Fibroblast of the aortic adventitia (primary cell): ENCODE measurements at places on chromosomes 16 and 17.

- no peak for DNase-seq
These were observed 238.1 kb downstream of the MRTFB start for GRCh38 chr16:14309001-14309886.

DNA sequence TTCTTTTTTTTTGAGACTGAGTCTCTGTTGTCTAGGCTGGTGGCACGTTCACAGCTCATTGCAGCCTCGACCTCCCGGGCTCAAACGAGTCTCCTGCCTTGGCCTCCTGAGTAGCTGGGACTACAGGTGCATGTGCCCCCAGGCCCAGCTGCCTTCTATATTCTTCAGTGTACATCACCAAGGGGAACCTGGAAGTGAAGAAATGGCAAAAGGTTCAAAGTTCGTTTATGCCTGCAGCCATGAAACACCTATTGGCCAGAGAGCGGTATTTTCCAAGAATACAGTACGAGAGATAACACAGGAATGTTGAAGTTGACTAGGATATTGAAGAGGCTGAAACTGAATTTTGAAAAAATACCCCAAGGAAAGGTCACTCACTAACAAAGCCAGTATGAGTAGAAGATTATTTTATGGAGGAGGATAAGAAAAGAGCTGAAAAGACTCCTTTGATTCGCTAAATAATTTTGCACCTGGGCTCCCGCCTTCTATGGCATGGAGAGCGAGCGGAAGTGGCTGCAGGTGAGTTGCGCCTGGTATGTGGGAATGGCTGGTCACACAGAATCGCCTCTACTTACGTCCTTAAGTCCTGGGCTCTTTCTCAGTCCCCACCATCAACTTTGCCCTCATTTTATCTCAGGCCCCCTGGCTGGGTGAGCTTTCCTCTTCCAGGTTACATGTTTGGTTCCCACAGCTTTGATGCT lies 9.8 kb downstream of the ST6GALNAC1 start:
- no peak for DNase-seq

GRCh38 chr16:55478827-55479429 lies at the start of gene MMP2:
MMP2 (plus strand) TSS chr16:55479198; CDS start chr16:55479480, 282 bp downstream.
- peak; percentile 89 for DNase-seq

DNA sequence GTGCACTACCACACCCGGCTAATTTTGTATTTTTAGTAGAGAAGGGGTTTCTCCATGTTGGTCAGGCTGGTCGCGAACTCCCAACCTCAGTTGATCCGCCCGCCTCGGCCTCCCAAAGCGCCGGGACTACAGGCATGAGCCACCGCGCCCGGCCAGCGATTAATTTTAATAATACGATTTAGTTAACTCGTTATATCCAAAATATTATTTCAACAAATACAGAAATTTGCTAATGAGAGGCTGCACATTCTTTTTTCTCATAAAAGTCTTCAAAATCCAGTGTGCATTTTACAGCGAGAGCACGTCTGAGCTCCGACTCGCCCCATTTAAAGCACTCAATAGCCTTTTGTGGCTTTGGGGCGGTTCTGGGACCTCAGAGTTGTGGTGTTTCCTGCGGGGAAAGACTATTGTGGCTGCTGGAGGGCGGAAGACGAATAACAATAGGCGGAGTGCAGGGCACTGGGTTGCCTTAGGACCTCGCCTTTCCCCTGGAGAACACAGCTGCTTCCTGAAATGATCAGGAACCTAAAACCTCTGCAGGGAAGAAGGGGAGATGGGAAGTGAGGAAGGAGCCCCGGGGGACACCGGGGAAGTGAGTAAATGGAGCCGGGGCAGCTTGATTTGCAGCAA lies 2.9 kb upstream of the ZSCAN10 start:
- no peak for DNase-seq

DNA sequence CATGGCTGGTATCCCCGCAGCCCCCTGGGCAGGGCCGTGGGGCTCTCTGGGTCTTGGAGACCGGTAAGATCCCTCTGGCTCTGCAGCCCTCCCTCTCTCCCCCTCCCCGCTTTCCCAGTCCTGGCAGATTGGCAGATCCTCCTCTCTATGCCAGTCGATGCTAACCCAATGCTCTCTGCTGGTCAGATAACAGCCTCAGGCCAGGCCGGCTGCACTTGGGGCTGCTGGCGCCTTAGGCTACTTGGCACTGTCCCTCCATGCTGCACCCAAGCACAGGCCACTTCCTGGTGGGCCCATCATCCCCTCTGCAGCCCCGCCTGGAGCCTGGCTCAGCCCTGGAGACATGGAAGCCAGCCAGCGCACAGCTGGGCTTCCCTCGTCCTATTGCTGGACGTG lies 81.7 kb downstream of the RTN4RL1 start:
- DNase-seq = no peak

- no peak for DNase-seq
These were observed 90.4 kb upstream of the TNRC6C start for GRCh38 chr17:77867976-77868713.

- no peak for DNase-seq
These were observed 14.9 kb downstream of the CDH16 start for GRCh38 chr16:66903544-66904427.

GRCh38 chr17:17835415-17836249 lies 1.2 kb downstream of the SREBF1 start:
- DNase-seq = no peak

GRCh38 chr17:81570964-81571363 lies 18.8 kb upstream of the FAAP100 start:
- no peak for DNase-seq

DNA sequence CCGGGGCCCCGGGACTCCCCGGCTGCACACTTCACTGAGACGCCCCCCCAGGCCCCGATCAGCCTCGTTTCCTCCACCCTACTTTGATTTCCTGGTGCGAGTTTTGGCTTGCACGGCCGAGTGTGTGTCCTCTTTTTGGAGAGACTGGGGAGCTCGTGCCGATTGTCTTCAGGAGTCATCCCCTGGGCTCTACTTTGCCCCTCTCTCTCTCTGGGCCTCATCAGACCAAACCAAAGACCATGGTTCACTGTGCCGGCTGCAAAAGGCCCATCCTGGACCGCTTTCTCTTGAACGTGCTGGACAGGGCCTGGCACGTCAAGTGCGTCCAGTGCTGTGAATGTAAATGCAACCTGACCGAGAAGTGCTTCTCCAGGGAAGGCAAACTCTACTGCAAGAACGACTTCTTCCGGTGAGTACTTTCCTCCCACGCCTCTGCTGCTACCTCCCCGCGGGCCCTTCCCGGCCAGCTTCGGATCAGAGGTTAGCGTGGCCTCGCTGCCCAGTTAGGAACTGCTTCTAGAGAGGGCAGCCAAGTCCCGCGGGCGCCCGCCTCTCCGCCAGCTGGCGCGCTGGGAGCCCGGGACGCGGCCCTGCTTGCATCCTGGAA lies 787 bp downstream of the LHX1 start:
- DNase-seq = peak; percentile 24

DNA sequence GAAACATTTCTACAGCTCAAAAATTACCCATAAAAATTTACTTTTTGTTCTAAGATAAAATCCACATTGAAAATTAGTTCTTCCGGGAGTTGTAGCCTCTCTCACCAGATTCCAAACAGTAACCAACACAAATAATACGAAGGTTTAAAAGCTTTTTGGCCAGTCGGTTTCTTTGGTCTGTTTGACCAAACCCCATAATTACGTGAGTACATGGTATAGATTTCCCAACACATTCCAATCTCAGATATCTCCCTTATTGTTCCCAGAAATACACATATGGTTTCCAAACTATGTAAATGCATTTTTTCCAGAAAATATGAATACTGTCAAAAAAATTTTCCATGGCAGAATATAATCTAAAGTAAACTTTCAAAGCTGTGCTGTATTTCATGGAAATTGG lies 722.0 kb downstream of the KCNJ2 start:
- no peak for DNase-seq

- DNase-seq = no peak
These were observed 41.0 kb downstream of the PTRH2 start for GRCh38 chr17:59666235-59666634.

DNA sequence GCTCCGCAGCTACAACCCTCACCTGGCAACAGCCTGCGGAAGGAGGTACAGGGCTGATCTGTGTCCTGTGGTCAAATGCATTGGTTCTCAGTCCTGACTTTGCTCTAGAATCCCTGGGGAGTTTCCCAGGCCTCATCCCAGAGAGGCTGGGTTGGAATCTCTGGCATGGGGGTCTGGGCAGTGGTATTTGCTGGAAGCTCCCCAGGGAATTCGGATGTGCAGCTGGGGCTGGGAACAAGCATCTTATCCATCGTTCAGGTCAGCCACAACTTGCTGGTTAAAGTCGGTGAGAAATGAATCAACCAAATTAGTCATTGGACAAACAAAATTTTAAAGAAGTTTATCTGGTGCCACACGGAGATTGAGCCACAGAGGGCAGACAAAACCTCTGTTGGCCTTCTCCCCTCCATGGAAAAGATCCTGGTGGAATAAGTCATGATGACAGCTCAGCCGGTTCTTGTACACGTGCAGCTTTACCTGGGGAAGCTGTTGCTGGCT lies 231.2 kb downstream of the FOXL1 start:
- peak; percentile 78 for DNase-seq

- DNase-seq = no peak
These were observed 8.5 kb downstream of the GAA start for GRCh38 chr17:80109713-80110446.

- no peak for DNase-seq
These were observed 9.2 kb downstream of the GRIN2A start for GRCh38 chr16:10172848-10173655.
